ENCODE measurements at places on chromosomes 6 and 20. TPM values are rescaled to one million over a fixed set of nuclear protein-coding genes. Genes with fewer than 3 reads are reported as not detected.

SAYSD1 gene
- 20.2 TPM for total RNA-seq

ABHD16B gene
- not detected for total RNA-seq

KCNQ5 gene
- total RNA-seq: 10.7 TPM

PDE7B gene
- 0.44 TPM for total RNA-seq

RAD21L1 gene
- 0.49 TPM for total RNA-seq

LY6G6D gene
- not detected for total RNA-seq

GPX5 gene
- not detected for total RNA-seq

PPP1R3G gene
- total RNA-seq: not detected

CITED2 gene
- total RNA-seq: 95.4 TPM

Measured in naive thymus-derived CD8-positive, alpha-beta T cell (primary cell).